Vagina (tissue), 2 donors: ENCODE measurements at places on chromosomes 11 and 22.
A peak's percentile ranks its signal among the peaks of the same experiment; 100 is the strongest.

- peaks cover 19% of the 10 kb centered on the region for H3K4me1 ChIP-seq
- H3K27me3 ChIP-seq, result no peaks in the 10 kb centered on the region
- H3K27ac ChIP-seq, result no peak overlapping the region
- no peaks in the 10 kb centered on the region for H3K36me3 ChIP-seq
- no peak for DNase-seq
These were observed 1.3 kb upstream of the FLRT1 start for GRCh38 chr11:64034411-64034811.

DNA sequence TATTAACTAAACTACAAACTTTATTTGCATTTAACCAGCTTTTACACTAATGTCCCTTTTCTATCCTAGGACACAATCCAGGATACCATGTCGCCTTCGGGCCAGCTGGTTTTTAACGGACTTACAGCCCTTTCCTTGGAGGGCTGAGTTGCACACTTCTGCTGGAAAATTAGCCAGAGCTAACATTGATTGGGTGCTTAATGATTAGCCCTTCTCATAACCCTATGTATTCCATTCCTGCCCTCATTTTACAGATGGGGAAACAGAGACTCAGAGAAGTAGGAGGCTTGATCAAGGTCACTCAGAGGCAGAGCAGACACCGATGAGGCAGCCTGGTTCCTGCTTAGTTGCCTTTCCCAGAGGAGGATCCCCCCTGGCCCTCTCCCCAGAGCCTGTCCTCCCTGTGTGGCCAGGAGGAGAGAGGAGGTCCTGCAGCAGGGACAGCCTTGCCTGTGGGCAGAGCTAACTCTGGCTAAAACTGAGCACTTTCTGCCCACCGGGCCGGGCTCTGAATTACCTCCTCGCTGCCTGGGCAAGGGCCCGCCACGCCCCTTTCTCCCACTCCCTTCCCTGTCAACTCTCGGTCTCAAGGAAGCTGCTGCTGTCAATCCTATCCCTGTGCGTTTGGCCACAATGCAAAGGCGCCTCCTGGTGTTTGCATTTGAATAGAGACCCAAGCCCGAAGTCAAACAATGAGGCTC, 59.6 kb upstream of the PAX6 start:
- no peak overlapping the region for H3K4me3 ChIP-seq
- DNase-seq, result peak; percentile 71
- no peaks in the 10 kb centered on the region for H3K4me1 ChIP-seq
- no peaks in the 10 kb centered on the region for H3K36me3 ChIP-seq
- H3K27ac ChIP-seq, result no peak overlapping the region
- no peaks in the 10 kb centered on the region for H3K27me3 ChIP-seq

DNA sequence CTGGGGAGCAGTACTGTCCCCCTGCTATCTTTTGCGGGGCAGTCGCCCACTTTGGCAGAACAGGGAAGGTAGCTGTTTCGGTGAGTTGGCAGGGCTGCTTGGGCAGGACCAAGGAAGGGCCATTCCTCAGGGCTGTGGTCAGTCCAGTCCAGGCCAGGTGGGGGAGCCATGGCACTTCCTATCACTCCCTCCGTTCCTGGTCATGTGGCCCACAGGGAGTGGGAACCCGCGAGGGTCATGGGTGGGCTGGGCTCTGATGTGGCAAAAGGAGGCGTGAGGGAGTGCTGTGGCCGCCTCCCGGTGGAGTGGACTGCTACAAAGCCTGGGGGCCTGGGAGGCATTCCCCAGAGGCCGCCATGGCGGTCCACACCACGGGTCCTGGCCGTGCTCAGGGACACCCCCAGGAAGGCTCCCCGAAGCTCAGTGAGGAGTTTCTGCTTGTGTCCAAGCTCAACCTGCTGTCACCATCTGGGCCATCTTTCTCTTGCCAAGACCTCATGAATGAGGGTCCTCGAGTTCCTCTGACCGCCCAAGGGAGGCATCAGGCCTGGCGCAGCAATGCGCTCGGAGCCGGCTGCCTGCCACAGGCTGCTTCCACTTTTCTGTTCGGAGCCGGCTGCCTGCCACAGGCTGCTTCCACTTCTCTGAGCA, 11.9 kb downstream of the CHID1 start:
- no peak overlapping the region for H3K4me3 ChIP-seq
- DNase-seq, result no peak
- H3K27me3 ChIP-seq, result no peaks in the 10 kb centered on the region
- H3K27ac ChIP-seq, result no peak overlapping the region
- H3K36me3 ChIP-seq, result peaks cover 50% of the 10 kb centered on the region

DNA sequence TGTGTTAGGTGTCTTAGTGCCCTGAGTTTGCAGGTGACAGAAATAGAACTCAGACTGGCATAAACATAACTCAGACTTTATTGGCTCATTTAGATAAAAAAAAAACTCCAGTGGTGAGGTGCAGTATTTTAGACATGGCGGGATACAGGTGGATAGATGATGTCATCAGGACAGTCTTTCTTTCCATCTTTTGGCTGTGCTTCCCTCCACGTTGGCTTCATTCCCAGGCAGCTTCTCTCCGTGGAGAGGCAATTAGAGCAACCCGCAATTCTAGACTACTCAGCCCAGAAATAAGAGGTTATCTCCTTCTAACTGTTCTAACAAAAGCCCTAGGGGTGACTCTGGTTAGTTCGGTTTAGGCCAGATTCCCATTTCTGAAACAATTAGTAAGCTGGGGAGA, 40.5 kb downstream of the NCAM1 start:
- DNase-seq, result no peak
- no peaks in the 10 kb centered on the region for H3K36me3 ChIP-seq
- H3K27me3 ChIP-seq, result no peaks in the 10 kb centered on the region
- peaks cover 6% of the 10 kb centered on the region for H3K4me1 ChIP-seq
- no peak overlapping the region for H3K4me3 ChIP-seq

- H3K36me3 ChIP-seq, result no peaks in the 10 kb centered on the region
- no peaks in the 10 kb centered on the region for H3K27me3 ChIP-seq
- H3K27ac ChIP-seq, result no peak overlapping the region
- H3K4me3 ChIP-seq, result no peak overlapping the region
- DNase-seq, result no peak
- peaks cover 45% of the 10 kb centered on the region for H3K4me1 ChIP-seq
These were observed 43.0 kb downstream of the TCF20 start for GRCh38 chr22:42227435-42227834.

GRCh38 chr11:128825050-128825784, 41.9 kb downstream of the KCNJ1 start:
- H3K27me3 ChIP-seq, result no peaks in the 10 kb centered on the region
- no peak overlapping the region for H3K27ac ChIP-seq
- no peaks in the 10 kb centered on the region for H3K36me3 ChIP-seq

- no peak overlapping the region for H3K27ac ChIP-seq
- peak overlapping the region; percentile 29 for H3K4me3 ChIP-seq
- peaks cover 9% of the 10 kb centered on the region for H3K4me1 ChIP-seq
- no peaks in the 10 kb centered on the region for H3K36me3 ChIP-seq
These were observed 13.1 kb downstream of the B3GNT6 start for GRCh38 chr11:77047007-77047927.

DNA sequence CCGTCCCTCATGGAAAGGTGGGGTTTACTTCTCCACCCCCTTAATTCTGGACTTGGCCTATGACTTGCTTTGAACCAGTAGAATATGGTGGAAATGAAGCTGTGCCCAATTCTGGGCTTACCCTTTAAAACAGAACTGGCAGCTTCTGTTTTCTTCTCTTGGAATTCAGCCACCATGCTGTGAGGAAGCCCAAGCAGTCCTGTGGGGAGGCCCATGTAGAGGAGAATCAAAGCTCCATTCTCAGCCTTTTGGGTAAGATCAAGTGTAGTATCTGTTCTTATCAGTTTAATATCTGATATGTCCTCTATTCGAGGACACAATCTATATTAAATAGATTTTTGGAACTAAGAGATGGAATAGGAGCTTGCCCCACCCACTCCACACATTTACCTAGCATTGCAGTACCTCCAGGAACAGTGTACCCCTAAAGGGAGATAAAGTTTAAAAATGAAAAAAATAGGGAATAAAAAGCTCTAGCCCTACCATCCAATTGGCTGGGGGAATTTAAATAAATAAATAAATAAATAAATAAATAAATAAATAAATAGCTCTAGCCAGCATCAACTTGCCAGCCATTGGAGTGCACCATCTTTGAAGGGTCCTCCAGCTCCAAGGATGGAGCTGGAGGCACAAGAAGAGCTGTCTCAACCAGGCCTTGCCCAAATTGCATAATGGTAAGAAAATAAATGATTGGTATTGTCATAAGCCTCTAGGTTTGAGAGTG, 13.2 kb upstream of the SYVN1 start:
- H3K27ac ChIP-seq, result no peak overlapping the region
- no peaks in the 10 kb centered on the region for H3K36me3 ChIP-seq
- H3K27me3 ChIP-seq, result no peaks in the 10 kb centered on the region
- no peak for DNase-seq

DNA sequence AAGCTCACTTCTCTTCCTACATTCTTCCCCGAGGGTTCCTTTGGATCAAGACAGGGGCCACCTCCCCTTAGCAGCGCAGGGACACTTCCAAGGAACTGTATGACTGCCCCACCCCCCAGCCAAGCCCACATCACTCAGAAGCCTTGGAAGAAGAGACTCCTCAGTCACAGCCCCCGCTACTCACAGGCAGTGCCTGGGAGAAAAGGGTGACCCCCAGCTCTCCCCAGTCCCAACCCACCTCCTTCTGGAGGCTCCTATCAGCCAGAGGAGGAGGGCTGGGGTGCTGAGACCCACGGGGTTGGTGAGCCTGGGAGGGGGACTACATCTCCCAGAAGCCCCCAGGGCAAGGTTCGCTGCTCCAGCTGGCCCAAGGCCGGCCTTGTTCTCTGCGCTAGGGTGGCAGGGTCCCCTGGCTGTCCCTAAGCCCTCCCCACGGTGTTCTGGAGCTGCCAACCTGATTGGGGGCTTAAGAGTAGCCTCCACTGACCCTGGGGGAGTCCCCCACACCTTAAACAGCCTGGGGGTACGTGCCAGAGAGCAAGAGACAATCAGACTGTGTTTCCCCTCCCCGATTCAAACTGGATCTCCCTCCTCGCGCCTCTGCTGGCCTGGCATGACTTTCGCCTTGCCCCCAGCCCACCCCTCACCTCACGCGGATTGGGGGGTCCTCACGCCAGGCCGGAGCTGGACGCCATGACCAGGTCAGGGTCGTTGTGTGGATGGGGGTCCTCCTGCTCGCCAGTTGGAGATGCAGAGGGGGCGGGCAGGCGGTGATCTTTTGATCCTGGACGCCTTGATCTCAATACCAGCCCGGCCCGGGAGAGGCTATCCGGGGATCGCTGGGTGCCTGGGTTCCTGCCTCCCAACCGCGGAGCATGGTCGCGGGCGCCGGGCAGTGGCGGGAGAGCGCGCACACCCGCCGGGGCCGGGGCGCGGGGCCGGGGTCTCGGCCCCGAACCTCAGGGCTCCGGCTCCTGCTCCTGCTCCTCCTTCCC, 838 bp downstream of the BCL9L start:
- H3K4me1 ChIP-seq, result peaks cover 60% of the 10 kb centered on the region
- DNase-seq, result no peak
- H3K4me3 ChIP-seq, result peak overlapping the region; percentile 100
- H3K27me3 ChIP-seq, result no peaks in the 10 kb centered on the region
- no peaks in the 10 kb centered on the region for H3K36me3 ChIP-seq

GRCh38 chr22:28773461-28773867, 969 bp downstream of the CCDC117 start:
- peak overlapping the region; percentile 76 for H3K4me3 ChIP-seq
- no peak for DNase-seq
- no peaks in the 10 kb centered on the region for H3K27me3 ChIP-seq
- H3K4me1 ChIP-seq, result peaks cover 29% of the 10 kb centered on the region
- peaks cover 17% of the 10 kb centered on the region for H3K36me3 ChIP-seq

DNA sequence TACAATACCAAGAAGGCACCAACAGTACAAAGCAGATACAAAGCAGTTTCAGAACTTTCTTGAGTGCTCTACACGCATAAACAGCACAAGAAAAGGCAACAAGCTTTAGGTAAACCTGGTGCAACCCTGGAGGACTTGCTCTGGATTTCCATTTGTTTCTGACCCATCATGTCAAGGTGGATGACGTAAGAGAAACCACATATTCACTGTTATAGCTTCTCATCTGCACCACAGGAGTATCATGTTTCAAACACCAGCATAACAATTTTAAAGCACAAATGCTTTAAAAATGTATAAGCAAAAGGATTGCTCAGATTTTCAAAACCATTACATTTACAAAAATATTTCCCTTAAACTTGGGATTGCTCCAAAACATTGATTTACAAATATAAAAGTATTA, 25.0 kb upstream of the YPEL1 start:
- peaks cover 40% of the 10 kb centered on the region for H3K36me3 ChIP-seq
- no peak for DNase-seq
- H3K27me3 ChIP-seq, result no peaks in the 10 kb centered on the region

- DNase-seq, result no peak
- no peaks in the 10 kb centered on the region for H3K4me1 ChIP-seq
- no peak overlapping the region for H3K4me3 ChIP-seq
- no peaks in the 10 kb centered on the region for H3K36me3 ChIP-seq
- no peak overlapping the region for H3K27ac ChIP-seq
These were observed 48.4 kb upstream of the FAR1 start for GRCh38 chr11:13620063-13620462.

DNA sequence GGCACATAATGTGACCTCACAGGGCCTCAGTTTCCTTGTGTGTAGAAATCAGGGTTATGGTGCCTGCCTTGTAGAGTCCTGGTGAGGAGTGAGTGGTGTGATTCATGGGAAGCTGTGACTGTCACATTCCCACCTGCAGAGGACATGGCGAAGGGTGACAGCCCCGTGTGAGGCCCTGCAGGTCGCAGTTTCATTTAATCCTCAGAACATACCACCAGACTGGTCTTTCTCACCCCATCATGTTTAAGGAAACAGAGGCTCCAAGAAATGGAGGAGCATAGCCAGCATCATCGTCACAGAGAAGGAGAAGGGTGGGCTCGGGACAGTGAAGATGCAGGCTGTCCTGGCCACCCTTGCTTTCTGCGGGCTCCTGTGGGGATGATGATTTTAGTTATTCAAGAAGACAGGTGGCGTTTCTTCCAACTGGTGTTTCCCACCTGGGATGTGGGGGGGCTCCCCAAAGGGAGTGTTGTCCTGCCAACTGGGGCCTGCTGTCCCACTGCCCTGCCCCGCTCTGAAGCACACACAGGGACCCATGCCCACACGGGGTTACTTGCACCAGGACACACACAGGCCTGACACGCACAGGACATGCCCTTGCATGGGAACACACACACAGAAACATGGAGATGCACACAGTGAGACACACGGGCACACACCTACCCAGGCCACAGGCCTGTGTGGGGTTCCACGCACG, 100.2 kb downstream of the BCR start:
- no peak overlapping the region for H3K4me3 ChIP-seq
- H3K4me1 ChIP-seq, result peaks cover 48% of the 10 kb centered on the region
- DNase-seq, result no peak

DNA sequence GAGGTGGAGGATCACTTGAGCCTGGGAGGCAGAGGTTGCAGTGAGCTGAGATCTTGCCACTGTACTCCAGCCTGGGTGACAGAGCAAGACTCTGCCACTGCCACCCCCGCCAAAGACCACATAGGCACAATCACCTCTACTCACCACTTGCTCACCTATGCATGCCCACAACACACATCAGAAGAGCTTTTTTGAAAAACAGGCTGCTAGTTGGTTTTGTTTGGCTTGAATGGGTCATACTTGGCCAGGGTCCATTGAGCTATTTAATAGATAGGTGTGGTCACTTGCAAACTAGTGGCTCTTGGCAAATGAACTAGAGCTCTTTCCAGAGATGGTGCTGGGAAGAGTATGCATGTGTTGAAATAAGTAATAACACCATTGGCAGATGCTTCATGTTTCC, 80.1 kb downstream of the EMSY start:
- no peak overlapping the region for H3K4me3 ChIP-seq
- H3K4me1 ChIP-seq, result peaks cover 11% of the 10 kb centered on the region
- no peaks in the 10 kb centered on the region for H3K27me3 ChIP-seq
- no peaks in the 10 kb centered on the region for H3K36me3 ChIP-seq
- H3K27ac ChIP-seq, result no peak overlapping the region

GRCh38 chr22:36816339-36816635, 548 bp downstream of the PVALB start:
- H3K4me3 ChIP-seq, result peak overlapping the region; percentile 21
- DNase-seq, result no peak
- peaks cover 13% of the 10 kb centered on the region for H3K4me1 ChIP-seq
- peaks cover 5% of the 10 kb centered on the region for H3K27me3 ChIP-seq
- H3K27ac ChIP-seq, result no peak overlapping the region
- no peaks in the 10 kb centered on the region for H3K36me3 ChIP-seq
